ENCODE measurements at places on chromosomes 2 and 18. TPM values are rescaled to one million over a fixed set of nuclear protein-coding genes. Genes with fewer than 3 reads are reported as not detected.

DNA sequence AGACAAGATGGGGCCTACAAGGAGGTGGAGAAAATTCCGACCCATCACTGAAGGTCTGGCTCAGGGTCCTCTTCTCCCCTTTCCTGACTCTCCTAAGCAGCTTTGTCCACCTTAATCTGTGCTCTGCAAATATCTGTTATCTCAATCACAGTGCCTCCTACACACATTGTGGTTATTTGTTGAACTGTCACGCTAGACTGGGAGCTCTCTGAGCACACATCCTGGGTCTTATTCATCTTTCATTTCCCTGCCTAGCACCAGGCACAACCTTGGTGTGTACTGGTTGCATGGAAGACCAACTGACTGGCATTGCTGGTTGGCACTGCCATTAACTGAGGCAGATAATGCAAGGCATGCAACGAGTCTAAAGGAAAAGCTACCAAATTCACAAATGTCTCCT, 122.9 kb upstream of the ST6GAL2 start:
- no peak for DNase-seq

UGT1A4 gene
- not detected for total RNA-seq

- no peak for DNase-seq
Observed at GRCh38 chr18:22935431-22935830, 2.3 kb downstream of the RBBP8 start.

GRCh38 chr18:39441648-39442047, 1876.0 kb upstream of the CELF4 start:
- no peak for DNase-seq

MC2R gene
- not detected for total RNA-seq

DNA sequence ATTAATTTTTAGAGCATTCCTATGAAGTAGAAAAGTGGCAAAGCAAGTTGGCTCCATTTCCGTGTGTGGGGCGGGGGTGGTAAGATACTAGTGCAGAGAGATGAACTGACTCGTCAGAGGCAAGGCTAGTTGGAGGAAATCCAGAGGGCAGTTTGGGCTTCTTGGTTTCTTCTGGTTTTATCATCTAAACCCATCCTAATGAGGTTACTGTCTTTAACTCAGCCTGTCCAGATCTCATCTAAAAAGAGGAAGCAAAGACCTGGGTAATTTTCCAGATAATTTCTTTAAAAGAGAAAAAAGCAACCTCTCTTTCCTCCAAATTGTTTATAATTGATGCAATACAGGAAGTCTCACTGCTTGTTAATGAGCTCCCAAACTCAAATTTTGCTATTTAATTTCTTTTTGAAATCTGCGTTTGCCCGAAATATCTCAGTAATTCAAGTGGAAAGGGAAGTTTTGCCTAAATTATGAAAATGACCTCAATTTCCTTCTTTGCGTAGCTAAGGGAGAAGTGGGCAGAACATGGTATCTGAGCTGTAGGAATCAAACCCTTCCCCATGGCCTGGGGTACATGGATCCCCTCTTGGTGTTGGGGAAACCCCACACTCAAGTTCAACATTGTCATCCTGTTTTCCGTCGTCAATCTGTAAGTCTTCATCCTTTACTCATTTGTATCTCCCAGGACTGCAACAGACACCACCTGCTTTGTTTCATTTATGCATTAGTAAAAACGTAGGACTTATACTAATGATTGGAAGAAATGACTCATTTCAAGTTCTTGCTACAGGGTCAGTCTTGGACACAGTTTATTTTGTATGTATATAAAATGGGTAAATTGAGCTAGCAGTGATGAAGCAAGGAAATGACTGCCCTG, 89.1 kb upstream of the KLF7 start:
- peak; percentile 62 for DNase-seq

DNA sequence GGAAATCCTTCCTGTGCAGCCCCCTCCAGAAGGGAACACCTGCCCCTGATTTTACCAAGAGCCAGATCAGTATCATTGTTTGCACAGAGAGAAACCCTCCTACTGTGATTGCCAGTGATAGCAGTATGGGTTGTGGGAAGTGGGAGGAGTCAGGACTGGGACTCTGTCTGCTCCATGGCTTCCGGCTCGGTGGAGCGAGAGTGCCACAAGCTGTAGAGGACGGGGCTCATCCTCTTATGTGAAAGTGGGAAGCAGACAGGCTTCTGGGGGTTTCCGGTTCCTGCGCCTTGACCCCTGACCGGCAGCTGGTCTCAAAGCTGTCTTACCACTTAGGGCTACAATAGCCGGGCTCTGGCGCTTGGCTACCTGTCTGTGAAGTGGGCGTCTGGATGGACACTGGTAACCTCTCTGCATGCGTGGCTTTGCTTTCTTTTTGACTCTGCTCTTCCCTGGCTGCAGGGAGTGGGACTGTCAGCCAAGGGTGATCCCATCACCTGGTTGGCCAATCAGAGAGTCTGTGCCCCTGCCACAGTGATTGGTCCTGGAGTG, 79.7 kb downstream of the BCL2L11 start:
- no peak for DNase-seq

MAB21L4 gene
- not detected for total RNA-seq

DNA sequence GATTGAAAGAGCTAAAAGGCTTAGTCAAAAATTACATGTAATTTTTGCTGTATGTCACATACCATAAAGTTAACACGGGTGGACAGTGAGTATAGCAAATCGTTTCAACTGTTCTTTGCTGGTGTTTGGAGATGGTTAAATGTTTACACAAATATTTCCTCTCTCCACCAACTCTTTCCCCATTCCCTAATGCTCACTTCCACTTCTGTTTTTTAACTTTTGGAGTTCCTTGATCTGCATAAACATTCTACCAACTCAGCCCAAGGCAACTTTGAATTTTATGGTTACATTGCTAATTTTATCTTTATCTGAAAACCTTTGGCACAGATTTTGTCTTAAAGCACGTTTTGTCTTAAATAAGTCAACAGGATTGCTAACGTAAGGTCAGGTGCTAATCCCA, 1.9 kb upstream of the SPOPL start:
- no peak for DNase-seq

PLA2R1 gene
- total RNA-seq, result 5.2 TPM

DNA sequence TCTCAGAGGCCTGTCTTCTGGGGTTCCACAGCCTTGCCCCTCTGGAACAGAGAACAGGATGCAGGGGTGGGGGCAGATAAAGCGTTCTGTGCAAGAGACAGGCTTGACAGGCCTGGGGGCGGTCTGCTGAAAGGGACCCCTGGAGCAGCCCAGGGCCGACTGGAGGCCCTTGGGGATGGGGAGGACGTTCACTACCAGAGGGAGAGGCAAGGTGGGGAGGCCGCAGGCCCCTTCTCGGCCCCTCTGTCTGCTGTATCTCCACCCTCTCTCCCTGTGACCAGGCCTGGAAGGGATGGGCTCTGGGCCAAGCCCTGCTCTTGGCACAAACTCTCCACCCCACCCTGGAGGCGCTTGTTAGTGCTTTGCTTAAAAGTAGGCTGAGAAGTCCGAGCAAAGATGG, 27.3 kb upstream of the INHBB start:
- DNase-seq, result no peak

DNA sequence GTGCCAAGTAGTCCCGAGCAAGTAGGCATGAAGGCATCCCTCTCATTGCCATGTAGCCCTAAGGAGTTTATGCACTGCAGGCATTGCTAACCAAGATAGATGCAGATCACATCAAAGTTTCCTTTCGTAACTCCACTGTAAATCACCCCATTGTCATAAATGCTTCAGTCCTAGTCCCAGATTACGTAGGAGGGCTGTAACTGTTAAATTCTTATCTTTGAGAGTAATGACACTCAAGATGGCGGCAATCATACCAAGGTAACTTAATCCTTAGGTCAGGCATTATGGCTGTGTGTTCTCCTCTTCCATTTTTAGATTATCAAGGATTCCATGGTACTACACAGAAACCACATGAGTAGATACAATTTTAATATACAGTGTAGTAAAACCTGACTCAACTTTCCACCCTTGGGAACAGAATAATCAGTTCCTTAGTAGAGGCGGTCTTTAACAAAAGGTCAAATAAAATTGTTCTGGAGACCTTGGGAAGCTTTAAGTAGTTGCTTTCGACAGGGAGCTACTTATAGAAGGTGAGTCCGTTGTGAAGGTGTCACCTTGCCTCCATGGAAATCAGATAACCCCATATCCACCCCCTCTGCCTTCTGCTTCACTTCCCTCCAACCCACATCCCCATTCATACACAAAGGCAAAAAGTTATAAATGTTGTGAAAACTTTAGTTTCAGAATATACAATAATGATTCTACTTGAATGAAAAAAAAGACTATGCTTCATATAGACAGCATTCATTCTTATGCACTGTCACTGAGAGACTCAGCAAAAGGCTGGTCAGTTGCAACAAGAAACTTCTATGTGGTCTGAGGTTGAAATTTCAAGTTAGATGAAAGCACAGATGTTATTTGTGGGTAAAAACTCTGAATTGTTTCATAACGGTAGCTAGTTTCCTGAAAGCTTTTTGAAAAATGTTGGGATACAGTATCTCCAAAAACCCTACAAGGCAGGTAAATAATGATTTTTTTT, 64.8 kb upstream of the GALNT5 start:
- no peak for DNase-seq

DNA sequence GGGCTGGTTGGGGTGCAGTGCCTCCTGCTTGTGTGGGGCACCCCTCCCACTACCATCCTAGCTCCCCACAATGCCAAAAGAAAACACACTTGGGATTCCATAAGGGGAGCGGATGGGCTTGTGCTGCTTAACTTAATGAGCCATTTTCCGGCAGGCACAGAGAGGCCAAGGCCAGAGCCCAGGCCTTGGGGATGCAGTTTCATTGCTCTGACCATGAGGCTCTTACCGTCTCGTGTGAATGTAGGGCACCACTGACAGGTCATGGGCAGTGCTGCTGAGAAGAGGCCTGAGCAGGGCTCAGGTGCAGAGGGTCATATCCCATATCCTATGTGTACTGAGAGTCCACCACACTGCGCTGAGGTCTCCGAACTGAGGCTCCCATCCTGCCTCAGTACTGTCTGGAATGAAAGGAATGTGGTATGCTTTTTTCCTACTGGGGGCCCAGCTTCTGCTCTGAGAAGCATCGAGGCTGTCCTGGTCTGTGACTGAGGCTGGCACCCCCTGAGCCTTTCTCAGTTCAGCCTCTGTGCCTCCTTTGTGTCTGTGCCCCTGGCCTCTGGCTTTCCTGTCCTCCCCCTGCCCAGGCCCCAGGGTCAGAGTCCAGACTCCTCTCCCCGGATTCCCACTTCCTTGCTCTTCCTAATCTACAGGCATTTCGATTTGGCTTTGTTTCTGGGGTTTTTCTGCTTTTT, 45.2 kb upstream of the MAPRE3 start:
- DNase-seq, result no peak
